CD4-positive, alpha-beta T cell treated with Interleukin-15 for 4 hours (primary cell): ENCODE measurements at places on chromosomes 7 and 10.
A peak's percentile ranks its signal among the peaks of the same experiment; 100 is the strongest.

- no peak for DNase-seq
Observed at GRCh38 chr7:152013974-152014373, 11.5 kb upstream of the GALNT11 start.

GRCh38 chr10:132848951-132849545 lies 63.1 kb upstream of the NKX6-2 start:
- no peak for DNase-seq

DNA sequence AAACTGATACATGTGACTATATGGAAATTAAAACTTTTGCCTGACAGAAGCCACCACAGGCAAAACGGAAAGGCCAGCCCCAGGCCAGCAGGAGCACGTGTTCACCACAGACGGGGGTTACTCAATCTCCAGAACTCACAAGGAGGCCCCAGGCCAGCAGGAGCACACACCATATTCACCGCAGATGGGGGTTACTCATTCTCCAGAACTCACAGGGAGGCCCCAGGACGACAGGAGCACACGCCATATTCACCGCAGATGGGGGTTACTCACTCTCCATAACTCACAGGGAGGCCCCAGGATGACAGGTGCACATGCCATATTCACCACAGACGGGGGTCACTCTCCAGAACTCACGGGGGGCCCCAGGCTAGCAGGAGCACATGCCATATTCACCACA lies 61.5 kb downstream of the NKX6-2 start:
- DNase-seq: no peak

- DNase-seq: no peak
Observed at GRCh38 chr7:144503215-144503614, 99.7 kb upstream of the NOBOX start.

GRCh38 chr7:98365863-98366561 lies 34.9 kb downstream of the BAIAP2L1 start:
- DNase-seq: no peak

GRCh38 chr10:47207281-47207615 lies 92.7 kb upstream of the GDF10 start:
- no peak for DNase-seq

DNA sequence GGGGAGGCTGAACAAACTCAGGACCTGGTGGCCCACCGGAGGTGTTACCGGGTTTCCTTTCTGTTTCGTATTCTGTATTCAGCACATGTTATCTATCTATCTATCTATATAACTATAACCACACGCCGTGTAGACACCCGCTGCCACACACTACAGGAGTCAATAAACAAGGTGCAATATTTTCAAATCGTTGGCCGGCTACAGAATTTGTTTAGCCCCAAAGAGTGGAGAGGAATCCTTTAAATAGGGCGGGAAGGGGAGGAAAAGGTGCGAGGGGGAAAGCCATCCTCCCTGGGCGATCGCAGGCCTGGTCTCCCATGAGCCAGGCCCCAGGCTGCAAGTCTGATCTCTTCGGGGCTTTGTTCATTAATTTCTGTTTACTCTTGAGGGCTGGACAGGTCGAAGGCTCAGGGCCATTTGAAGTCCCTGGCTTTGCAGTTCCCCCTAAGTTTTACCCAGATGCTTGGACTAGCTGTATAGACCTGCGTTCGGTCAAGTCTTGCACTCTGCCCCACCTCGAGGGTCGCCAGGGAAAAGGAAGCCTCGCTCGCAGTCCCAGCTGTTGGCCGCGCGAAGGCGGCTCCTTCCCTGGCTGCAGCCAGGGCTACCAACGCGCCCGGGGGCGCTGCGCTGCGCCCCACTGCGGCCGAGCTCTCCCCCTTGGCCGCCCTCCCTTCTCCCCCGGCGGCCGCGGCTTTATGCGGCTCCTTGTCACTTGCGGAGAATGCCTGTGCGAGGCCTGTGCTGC lies 3.8 kb downstream of the NKX2-3 start:
- no peak for DNase-seq

DNA sequence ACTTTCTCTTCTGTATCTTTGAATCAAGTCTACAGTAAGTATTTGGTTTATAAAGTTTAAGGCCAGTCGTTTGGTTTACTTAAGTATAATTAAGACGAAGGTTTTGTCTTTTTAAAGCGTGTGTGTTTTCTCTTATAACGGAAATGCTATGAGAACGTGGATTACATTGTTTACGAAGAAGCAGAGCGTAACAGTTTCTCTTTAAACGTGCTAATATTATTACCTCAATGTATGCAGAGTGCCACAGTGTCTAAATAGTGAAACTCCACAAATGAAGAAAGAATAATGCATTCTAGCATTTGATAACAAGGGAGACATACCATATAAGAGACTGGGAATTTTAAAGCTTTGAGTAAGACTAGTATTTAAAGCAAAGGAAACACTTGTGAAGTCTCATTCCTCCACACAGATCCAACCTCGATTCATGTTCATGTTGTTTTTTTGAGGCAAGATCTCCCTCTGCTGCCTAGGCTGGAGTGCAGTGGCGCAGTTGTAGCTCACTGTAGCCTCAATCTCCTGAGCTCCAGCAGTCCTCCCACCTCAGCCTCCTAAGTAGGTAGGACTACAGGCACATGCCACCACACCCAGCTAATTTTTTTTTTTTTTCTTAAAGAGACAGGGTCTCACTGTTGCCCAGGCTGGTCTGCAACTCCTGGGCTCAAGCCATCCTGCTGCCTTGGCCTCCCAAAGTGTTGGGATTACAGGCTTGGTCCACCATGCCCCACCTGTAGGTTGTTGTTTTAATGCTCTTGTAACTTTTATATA lies 75.1 kb downstream of the ANKRD61 start:
- peak; percentile 37 for DNase-seq

DNA sequence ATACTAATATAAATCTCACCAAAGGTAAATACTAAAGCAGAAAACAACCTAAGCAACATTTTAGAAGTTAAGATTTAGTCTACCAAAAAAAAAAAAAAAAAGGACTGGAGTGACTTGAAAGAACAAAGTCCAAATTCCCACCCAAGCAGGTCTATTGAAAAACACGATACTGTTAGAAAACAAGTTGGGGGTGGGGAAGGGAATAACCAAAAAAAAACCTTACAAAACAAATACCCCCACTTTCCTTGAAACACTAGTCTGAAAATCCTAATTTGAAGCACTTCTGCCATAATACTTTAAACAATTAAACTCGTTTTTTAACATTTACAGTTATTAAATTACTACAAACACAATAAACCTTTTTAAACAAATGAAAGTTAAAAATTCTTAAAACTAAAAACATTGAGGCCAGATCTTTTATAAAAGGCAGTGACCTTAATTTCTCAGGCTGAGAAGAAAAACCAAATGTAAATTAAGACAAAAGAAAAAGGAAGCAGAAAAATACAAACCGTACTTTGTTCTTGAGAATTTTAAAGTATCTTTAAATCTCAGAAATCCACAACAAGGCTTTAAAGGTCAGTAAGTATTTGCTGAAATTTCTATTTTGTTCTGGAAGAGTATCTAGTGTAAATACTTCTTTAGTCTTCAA lies 135.1 kb downstream of the NRBF2 start:
- DNase-seq: no peak

DNA sequence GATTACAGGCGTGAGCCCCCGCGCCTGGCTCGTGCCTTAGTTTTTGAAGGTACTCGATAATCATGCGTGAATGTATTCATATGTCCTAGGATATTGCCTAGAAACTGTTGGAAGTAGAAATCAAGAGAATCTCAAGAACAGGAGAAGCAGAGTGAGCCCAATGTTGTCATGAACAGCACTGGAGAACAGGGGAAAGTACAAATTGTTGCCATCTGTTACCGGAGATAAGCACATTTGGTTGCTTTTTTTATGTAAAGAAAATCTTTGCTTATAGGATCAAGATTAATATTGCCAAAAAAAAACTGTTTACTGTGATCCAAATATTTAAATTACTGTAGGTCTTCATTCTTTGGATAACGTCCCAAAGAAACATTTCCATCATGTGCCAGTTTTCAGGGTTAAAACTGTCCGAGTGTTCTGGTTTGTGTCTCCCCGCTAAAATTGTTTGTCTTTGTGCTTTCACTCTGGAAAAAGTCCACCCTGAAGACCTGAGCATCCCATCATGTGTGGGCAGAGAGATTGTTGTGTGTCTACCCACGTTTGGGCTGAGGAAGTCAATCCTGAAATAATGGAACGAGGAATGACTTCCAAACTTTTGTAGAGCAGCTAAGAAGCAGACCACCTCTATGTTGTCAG lies 95.7 kb upstream of the CELF2 start:
- no peak for DNase-seq
